ENCODE measurements at places on chromosomes 12 and 14. TPM values are rescaled to one million over a fixed set of nuclear protein-coding genes. Genes with fewer than 3 reads are reported as not detected.

- DNase-seq, result no peak
Measured at GRCh38 chr14:76088326-76088725, 63.4 kb upstream of the GPATCH2L start.

- no peak for DNase-seq
Measured at GRCh38 chr14:104169005-104169698, 30.8 kb downstream of the KIF26A start.

The GNG2 gene
- total RNA-seq, result 2.9 TPM

The TMTC1 gene
- 19.2 TPM for total RNA-seq

The CCDC38 gene
- total RNA-seq, result not detected

DNA sequence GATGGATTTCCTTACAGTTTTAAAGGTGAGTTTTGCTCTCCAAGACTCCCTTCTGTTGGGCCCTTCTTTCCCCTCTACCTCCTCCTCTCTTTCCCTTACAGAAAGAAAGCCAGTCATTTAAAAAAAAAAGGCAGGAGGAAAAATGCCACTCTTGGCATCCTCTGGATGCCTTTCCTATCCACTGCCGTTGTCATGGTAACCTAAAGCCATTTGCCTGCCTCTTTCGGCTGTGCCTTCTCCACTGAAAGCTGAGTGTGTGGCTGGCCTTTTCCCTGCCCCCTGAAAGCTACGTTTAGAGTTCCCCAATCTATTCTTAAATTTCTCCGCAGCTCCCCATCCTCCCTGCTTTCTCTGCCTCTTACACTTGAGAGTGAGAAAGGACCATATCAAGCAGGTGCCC is 67.1 kb downstream of the TUNAR start:
- no peak for DNase-seq

The HOXC12 gene
- not detected for total RNA-seq

- DNase-seq, result no peak
Measured at GRCh38 chr12:104570174-104570907, 113.6 kb downstream of the CHST11 start.

DNA sequence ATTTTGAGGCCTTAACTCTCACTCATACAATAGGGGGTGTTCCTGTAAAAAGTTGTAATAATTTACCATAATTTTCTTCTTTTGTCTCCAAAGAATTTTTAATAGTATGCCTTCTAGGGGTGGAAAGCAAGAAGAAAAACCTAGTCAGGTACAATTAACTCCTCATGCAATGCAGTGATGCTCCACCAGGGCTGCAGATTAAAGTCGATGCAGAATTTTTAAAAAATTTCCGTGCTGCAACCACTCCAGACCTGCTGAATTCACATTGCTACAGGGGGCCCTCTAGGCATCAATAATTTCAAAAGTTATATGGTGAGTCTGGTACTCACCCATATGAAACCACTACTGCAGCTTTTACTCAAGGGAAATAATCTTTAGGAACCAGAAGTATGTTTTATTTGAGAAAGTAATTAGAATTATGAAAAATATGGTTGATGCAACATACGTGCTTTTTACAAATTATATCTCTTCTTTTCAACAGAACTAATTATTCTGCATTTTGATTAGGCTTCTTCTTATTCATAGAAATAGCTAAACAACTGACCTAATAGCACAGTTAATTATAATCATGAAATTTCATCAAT is 353.2 kb downstream of the BCAT1 start:
- DNase-seq, result no peak

GRCh38 chr12:116620124-116620491 is 60.9 kb downstream of the MAP1LC3B2 start:
- no peak for DNase-seq

DNA sequence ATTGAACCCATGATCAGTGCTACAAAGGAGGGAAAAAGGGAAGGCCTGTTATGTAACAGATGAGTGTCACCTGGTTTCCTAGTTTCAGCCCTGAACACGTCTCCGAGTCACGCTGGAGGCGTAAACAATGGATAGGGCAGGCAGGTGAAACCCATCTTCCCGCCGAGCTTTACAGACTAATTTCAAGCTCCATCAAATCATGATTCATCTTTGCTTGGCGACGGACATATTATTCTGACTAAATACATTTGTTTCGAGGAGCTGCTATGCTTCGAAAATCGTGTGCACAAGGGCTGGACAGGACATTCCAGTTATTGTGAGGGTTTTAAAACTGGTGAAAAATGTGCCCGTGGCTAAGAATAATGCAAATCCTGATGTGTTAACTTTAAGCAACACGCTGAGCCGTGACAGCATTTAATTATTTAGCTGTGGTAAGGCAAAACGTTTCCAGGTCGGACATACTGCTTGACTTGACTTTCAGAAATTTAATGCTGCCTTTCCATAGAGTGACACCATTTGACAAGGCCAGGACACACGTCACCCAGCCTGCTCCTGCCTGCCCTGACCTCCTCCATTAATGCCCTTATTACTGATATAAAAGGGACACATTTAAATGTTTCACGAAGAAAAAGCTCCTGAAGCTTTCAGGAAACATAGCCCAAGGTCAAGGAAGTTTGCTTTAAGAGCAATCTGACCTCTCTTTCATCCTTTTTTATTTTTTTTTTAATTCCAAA is 1203.5 kb upstream of the TMEM132C start:
- no peak for DNase-seq

The ZNF891 gene
- total RNA-seq, result 0.93 TPM

All from dermis blood vessel endothelial cell (primary cell).